ENCODE measurements at places on chromosomes 5 and 9.

GRCh38 chr9:16241231-16241630 lies 629.2 kb downstream of the BNC2 start:
- DNase-seq: no peak

- DNase-seq: no peak
Observed at GRCh38 chr9:35791297-35791921, at the start of gene NPR2. NPR2 (plus strand) TSS chr9:35791591; CDS start chr9:35792409, 818 bp downstream.

DNA sequence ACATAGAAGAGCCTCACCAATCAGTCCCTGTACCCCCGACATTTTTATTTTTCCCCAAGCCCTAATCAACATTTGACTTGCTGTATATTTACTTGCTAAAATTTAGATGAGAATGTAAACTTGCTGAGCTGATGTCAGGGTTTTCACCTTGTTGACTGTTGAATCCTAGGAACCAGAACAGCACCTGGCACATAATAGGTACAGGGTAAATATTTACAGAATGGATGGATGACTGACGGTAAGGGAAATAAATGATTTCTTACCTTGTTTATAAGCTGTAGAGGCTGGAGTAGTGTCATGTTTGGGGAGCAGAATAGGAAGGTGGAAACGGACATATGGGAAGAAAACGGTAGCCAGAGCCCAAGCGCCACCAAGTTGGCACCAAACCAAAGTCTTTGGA lies 107.0 kb upstream of the NUDT12 start:
- DNase-seq: no peak

DNA sequence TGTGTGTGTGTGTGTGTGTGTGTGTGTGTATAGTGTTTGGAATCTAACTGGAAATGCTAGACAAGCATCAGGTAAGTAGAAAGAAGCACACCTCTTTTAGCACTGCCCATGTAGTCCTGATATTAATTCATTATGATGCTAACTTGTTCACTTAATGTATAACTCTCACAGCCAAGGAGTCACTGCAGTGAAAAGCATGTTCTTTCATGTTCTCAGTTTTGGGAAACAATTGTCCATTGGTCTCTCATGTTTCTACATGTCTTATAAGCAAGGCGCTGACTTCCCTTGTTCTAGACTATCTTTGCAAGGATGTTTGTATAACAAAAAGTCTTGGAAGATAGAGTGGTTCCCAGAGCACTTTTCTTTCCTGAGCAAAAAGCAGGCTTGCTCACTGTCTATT lies 148.8 kb upstream of the TNPO1 start:
- no peak for DNase-seq

GRCh38 chr5:173297813-173298212 lies 30.4 kb downstream of the STC2 start:
- no peak for DNase-seq

GRCh38 chr5:57834829-57835608 lies 352.4 kb upstream of the ACTBL2 start:
- DNase-seq: no peak

DNA sequence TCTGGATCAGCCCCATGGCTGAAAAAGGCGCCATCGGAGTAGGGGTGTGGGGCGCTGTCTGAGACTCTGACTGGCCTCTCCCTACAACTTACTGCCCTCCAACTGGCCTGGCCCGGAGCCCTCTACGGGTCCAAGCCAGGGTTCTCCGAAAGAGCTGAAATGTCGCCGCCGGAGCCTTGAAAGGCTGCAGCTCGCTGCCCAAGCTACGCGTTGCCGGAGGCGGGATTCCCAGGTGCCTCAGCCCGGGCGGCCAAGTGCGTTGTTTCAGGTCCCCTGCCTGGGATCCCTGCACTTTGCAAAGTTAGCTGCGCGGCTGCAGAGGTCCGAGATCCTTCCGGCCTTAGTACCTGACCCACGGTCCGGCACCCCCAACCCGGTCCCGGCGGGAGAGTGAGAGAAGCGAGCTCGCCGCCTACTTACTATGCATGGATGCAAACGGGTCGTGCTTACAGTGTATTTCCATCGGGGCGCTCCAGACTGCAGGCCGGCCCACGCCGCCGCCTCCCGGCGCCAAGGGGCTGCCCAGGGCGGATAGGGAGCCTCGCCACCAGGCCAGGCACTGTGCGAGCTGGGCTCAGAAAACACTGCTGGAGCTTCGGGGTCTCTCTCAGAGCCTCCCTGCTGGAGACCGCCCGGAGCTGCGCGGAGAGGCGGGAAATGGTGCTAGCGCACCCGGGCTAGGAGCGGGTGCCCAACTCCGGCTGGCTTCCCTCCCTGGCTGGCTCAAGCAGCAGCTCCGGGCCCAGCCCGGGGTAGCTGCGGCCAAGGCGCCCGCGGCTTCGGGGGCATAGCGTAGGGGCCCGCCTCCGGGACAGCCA lies 7.7 kb downstream of the PAX5 start:
- DNase-seq: no peak

DNA sequence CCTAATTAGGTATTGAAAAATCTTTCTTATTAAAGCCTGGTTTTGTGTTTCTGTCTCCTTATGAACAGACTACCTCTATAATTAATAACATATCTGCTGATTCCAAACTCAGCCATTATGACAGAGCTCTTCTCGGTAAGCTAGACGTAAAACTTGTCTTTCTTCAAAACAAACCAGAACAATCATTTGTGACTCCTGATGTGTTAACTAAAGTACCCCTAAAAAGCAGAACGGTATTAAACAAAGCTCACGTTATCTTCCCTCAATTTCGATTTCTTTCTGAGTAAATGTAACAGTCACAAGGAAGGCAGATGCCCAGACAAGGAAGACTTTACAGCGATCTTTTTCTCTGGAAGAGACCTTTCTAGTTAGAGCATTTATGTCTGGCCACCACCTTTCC lies 1.8 kb downstream of the SEMA5A start:
- no peak for DNase-seq

GRCh38 chr9:114604989-114605388 lies 6.1 kb upstream of the TMEM268 start:
- DNase-seq: no peak
